ENCODE measurements at places on chromosomes 2 and 18.

GRCh38 chr2:134334542-134335353, 80.9 kb downstream of the MGAT5 start:
- DNase-seq: no peak

DNA sequence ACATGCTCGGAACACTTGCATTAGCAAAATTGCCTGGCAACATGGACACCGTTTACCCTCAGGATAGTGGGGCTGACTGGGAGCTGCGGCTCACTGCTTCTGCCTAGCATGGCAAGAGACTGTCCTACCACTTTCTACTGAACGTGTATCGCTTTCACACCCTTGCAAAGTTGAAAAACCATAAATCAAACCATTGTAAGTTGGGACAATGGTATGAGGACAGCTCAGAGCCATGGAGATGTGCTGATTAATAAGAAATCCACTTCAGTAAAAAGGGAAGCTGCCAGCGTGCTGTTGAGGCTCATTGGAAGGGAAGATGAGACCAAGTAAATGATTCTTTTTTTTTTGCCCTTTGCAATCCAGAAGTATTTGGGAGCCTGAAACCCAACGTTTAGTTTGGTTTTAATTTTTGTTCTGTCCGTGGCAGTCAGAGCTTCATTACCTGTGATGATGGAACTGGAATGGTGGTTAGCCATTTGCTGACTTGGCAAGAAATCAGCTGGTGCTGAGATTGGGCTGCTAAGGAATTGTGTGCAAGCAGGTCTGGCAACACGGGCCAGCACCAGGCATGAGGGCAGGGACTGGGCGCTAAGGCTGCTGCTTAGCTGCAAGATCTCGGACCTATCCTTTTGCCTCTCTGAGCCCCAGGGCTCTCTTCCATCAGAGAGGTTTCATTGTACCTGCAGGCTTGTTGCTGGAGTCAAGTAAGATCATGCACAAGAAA, 75.5 kb upstream of the HS6ST1 start:
- no peak for DNase-seq

DNA sequence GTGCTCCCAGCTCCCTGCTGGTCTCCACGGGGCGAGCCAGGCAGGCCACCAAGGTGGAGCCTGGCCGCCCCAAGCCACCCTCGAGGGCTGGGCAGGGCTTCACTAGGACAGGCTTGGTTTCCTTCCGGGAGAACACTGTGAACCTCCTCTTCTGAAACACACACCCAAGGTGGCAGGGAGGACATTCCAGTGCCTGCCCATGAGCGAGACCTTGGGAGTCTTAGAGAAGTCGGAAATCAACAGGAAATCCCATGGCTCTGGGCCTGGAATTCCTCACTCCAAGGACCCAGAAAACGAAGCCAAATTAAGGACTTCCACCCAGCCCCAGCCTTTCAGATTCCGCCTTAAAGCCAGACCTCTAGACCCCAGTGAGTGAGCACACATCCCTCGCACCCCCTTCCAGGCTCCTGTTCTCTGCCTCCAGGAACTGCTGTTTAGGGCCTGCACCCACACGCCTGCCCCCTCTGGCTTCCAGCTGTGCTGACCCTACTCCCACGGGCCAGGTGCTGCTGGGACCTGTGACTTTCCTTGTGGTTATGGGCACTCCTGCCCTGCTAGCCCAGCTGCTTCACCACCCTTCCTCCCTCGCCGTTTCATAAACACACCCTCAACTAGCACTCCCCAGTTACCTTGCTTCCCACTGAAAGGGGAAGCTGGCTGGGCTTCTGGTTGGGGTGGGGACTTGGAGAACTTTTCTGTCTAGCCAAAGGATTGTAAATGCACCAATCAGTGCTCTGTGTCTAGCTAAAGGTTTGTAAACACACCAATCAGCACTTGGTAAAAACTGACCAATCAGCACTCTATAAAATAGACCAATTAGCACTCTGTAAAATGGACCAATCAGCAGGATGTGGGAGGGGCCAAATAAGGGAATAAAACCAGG, 13.7 kb downstream of the GPR17 start:
- DNase-seq: no peak

- DNase-seq: no peak
These were observed 928.5 kb downstream of the NRXN1 start for GRCh38 chr2:50103442-50103841.

DNA sequence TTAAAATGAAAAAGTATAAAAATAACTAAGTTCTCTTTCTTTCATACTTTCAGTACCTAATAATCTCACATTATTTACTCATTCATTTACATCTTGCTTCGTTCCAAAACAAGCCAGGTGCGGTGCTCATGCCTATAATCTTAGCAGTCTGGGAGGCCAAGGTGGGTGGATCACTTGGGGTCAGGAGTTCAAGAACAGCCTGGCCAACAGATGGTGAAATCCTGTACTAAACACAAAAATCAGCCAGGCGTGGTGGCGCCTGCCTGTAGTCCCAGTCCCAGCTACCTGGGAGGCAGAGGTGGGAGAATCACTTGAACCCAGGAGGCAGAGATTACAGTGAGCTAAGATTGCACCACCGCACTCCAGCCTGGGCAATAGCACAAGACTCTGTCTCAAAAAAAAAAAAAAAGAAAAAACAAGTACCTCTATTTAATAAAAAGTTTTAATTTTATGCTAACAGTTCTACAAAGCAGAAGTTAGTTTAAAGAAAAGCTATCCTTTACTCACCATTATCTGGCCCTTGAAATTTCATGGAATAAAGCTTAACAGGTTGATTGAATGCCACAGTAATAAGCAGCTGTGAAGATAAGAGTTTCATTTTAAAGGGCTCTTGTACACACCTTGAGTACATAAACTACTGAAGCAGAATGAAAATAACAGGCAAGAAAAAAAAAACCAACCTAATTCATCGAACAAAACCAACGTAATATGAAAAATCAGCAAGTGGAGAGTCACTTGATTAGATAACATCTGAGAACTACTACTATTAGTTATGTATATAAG, 22.5 kb downstream of the TXNL1 start:
- DNase-seq: no peak

GRCh38 chr2:109582928-109583895, 30.6 kb downstream of the SEPTIN10 start:
- DNase-seq: no peak

GRCh38 chr2:119823734-119824334, 64.1 kb downstream of the PTPN4 start:
- no peak for DNase-seq

- no peak for DNase-seq
These were observed 445.4 kb downstream of the NBAS start for GRCh38 chr2:15115776-15116175.

GRCh38 chr2:237511433-237511832, 24.4 kb downstream of the MLPH start:
- no peak for DNase-seq

GRCh38 chr18:1624612-1625011, 719.9 kb downstream of the ADCYAP1 start:
- DNase-seq: no peak

- DNase-seq: no peak
These were observed 855.1 kb upstream of the ACVR2A start for GRCh38 chr2:146989741-146990140.

- DNase-seq: no peak
These were observed 203.3 kb downstream of the LRP1B start for GRCh38 chr2:141927536-141927935.

DNA sequence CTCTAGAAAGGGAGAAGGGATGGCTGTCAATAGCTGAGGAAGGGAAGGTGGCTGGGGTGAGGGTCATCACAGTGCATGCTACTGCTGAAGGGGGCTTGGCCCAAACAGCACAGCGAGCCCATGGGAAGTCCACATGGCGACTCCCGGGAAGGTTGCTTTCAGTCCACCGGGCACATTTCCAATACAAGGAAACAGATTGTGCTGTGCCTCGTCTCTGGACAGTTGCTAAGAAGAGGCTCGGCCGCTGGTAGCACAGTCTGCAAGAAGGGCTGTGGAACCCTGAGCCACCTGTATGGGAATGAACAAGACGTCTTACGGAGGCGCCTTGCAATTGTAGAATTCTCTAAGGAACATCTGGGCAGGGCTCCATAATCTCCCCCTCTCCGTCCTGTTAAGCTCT, 123.1 kb downstream of the CELF4 start:
- no peak for DNase-seq
